ENCODE measurements at places on chromosomes 7 and 10.

GRCh38 chr10:62873866-62874265, 57.7 kb upstream of the EGR2 start:
- DNase-seq: no peak

- no peak for DNase-seq
Observed at GRCh38 chr10:668786-669485, 20.5 kb downstream of the DIP2C start.

GRCh38 chr10:80185578-80186299, 19.6 kb downstream of the ANXA11 start:
- DNase-seq: no peak

- no peak for DNase-seq
Observed at GRCh38 chr7:148433521-148434180, 156.9 kb upstream of the C7orf33 start.

GRCh38 chr10:33421789-33422462, 87.5 kb upstream of the NRP1 start:
- peak; percentile 22 for DNase-seq
